ENCODE measurements at places on chromosomes 3 and 15.

- peak; percentile 10 for DNase-seq
Measured at GRCh38 chr15:44537735-44538240, 841 bp downstream of the EIF3J start.

- DNase-seq: no peak
Measured at GRCh38 chr15:88619796-88620195, 1.3 kb upstream of the AEN start.

- DNase-seq: no peak
Measured at GRCh38 chr15:74384881-74385643, 17.6 kb upstream of the CYP11A1 start.

DNA sequence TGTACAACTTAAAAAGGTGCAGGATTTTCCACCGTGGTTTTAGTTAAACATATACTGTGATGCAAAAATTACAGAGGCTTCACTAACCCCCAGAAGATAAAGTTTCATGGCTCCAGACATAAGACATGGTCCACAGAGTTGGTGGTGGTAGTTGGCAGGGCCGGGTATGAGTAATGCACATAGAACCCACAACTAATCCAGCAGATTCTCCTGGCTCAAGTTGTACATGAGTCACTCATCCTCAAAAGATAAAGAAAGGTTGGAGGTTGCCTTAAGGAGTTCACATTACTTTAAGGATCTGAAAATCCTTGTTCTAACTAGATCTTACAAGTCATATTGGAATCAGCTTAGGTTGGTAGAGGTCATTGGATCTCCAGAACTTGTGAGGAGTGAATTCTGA is 98.3 kb upstream of the ZBTB20 start:
- DNase-seq: no peak

- DNase-seq: no peak
Measured at GRCh38 chr3:156769721-156770654, 56.2 kb upstream of the LEKR1 start.

DNA sequence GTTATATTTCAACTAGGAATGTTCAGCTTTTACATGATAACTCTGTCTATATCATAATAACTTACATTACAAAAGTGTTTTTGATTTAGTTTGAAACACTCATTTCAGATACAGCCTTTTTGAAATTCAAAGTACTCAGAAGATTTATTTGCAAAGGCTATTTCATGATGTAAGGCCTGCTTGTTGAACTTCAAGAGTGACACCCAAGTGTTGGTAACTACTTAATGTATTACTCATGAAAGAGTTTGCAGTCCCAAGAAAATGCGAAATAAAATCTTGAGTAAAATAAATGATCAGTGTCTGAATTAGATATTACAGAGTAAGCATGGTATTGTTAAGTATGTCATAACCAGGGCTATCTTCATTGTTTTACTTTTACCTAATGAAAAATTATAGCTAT is 35.3 kb downstream of the ARHGEF26 start:
- no peak for DNase-seq

- DNase-seq: no peak
Measured at GRCh38 chr3:64179249-64179648, 46.0 kb downstream of the PRICKLE2 start.

- no peak for DNase-seq
Measured at GRCh38 chr3:129529436-129530210, 1.2 kb downstream of the RHO start.

- no peak for DNase-seq
Measured at GRCh38 chr15:80418892-80419537, 14.8 kb downstream of the ARNT2 start.

DNA sequence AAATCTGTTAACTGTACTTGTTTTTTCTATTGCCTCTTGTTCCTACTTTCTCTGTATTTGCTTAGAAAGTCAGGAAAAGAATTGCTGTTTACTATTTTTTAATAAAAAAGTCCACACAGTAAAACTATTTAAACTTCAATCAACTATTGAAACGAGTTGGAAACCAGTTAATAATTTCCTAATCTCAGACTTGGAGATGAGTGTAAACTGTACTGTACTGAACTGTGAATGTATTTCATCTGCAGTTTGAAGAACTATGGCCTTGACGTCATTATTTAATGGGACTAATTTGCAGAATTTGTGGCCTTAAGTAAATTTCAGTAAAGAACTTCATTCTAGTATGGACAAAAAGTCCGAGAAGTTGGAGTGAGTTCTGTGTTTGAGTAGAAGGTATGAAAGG is 89.1 kb downstream of the LRRC28 start:
- DNase-seq: no peak

GRCh38 chr3:87615506-87615905 is 339.1 kb upstream of the POU1F1 start:
- DNase-seq: no peak

- DNase-seq: no peak
Measured at GRCh38 chr3:195204360-195205163, 66.4 kb downstream of the XXYLT1 start.

- no peak for DNase-seq
Measured at GRCh38 chr15:67322481-67322880, 67.9 kb downstream of the IQCH start.

- DNase-seq: no peak
Measured at GRCh38 chr3:118987477-118987876, 47.2 kb downstream of the IGSF11 start.

DNA sequence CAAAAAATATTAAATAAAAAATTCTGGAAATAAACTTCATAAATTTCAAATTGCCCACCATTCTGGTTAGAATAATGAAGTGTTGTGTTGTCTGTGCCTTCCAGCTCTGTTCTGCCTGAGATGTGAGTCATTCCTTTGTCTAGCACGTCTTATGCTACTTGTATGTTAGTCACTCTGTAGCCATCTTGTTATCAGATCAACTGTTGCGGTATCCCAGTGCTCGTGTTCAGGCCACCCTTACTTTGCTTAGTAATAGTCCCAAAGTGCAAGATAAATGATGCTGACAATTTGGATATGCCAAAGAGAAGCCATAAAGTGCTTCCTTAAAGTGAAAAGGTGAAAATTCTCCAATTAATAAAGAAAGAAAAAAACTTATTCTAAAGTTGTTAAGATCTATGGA is 527.5 kb downstream of the NAALADL2 start:
- DNase-seq: no peak

DNA sequence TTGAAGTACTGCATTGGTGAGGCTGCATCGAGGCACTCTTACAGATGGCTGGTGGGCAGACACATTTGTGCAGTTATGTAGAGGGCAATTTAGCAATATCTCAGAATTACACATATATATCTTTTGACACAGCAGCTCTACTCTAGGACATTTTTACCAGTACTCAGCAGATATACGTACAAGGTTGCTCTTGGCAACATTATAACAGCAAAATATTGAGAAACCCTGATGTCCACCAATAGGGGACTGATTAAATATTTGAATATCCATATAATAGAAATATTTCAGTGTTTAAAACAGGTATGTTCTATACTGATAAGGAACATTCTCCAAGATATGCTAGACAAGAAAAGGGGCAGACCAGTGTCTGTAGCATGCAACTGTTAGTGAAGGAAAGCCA is 7.9 kb upstream of the FBXO22 start:
- DNase-seq: no peak

- DNase-seq: no peak
Measured at GRCh38 chr3:181879926-181880325, 168.2 kb downstream of the SOX2 start.

DNA sequence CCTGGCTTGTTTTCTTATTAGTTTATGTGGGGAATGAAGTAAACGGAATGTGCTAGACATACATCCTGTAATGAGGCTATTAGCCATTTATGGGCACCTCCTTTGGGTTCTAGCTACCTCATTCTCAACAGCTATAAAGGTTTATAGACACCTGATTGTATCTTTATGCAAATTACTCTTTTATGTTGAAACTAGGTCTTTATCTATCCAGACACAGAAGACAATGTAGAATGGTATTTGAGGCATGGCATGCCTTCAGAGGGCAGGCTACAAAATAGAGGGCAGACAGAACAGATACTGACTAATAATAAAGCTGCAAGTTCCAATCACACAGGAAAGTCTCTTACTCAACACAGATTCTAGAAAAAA is 27.1 kb downstream of the TBC1D2B start:
- DNase-seq: no peak

DNA sequence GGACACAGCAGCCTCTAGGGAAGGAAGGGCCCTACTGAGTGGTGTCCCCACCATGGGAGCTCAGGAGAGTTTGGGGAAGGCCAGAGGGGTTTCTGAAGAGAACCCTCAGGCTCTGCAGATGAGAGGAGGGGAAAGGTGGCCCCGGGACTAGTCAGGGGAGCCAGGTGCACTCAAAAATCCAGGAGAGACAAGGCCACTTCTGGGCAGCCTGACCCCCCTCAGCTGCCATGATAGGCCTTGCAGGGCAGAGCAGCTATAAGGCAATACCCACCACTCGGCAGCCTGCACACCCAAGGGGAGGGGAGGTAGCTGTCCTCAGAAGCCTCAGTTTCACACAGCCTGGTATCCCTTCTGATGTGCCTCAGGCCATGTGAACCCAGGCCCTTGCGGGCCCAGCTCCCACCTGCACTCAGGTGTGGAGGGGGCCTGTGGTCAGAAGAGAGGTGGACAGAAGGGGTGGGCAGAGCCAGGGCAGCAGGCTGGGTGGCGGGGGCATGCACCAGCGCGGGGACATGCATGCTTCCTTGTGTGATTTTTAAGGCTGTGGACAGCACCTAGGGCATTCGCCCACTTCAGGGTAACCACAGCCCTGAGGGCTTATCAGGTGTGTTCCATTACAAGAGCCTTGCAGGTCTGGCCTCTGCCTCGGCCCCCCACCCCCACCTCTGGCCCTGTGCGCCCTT is 34.6 kb downstream of the SRPRB start:
- DNase-seq: no peak

GRCh38 chr3:190865828-190866227 is 3.3 kb upstream of the GMNC start:
- DNase-seq: no peak

GRCh38 chr3:8886546-8886945 is 76.7 kb downstream of the RAD18 start:
- DNase-seq: no peak

- DNase-seq: no peak
Measured at GRCh38 chr3:127666676-127667075, 6.1 kb upstream of the ABTB1 start.

DNA sequence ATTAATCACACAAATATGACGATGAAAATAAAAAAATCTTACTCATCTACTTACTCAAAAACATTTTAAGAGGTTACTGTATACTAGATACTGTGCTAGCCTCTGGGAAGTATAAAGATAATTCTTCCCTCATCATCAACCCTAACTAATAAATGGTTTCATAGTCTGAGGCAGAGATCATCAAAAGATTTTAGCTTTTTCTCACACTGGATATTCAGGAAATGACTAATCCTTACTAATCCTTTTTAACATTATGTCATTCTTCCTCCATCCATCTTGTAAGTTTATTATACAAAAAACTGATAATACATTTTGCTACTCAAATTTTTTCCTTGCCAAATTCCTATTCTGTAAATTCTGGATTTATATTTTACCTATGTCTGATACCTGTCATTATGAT is 29.7 kb downstream of the ACAD11 start:
- no peak for DNase-seq

GRCh38 chr3:81485444-81485865 is 276.0 kb downstream of the GBE1 start:
- no peak for DNase-seq

GRCh38 chr3:123439806-123440580 is 8.9 kb downstream of the ADCY5 start:
- no peak for DNase-seq

DNA sequence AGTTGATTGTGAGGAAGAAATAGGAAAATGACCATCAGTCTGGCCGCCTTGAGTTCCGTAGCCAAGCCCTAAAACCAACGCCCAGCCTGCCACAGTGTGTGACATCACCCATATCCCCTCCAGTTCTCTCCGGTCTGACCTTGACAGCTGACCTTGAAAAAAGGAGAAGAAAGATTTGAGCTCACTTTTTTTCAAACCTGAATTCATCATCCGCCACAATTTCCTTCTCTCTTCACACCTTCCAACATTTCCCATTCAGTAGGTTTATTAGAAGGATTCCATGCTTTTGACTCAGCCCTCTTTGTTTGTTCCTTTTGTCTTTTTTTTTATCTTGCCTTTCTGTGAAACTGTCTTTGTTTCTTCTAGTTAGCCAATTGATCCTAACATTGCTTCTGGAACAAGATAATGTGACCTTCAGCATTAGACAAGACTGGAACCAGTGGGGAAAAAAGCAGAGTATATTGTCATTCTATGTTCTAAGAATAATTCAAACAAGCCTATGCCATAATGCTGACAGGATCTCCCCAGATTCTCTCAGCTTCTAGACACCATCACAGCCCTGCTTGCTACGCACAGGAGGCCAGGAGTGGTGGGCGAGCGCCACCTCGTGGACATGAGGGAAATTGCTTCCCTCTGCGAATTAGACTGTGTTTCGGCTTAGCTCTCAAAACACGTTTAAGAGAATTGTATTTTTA is 283.1 kb downstream of the FGF12 start:
- peak; percentile 2 for DNase-seq

GRCh38 chr3:67305922-67306321 is 307.8 kb downstream of the KBTBD8 start:
- DNase-seq: no peak

GRCh38 chr3:45984331-45985312 is 11.0 kb downstream of the FYCO1 start:
- DNase-seq: no peak

GRCh38 chr3:149466192-149466591 is 8.3 kb upstream of the TM4SF4 start:
- no peak for DNase-seq

DNA sequence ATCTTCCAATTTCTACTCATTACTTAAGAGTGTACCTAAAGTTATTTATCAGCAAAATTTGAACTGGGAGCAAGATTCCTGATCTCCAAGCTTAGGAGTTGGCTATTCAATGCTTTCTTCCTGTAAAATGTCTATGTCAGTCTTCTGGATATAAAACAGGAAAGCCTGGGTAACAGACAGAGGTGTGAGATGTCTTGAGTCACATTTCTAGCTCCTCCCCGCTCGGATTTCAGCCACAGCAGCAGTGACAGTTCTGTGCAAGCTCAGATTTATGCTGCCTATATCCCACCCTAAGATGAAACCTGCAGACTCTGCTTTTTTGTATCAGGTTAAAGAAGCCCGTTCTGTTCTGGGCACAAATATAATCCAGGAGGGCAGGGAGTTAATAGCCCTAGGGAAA is 2.1 kb upstream of the ARMC8 start:
- no peak for DNase-seq

- DNase-seq: no peak
Measured at GRCh38 chr15:86059851-86060250, 19.8 kb upstream of the AGBL1 start.

DNA sequence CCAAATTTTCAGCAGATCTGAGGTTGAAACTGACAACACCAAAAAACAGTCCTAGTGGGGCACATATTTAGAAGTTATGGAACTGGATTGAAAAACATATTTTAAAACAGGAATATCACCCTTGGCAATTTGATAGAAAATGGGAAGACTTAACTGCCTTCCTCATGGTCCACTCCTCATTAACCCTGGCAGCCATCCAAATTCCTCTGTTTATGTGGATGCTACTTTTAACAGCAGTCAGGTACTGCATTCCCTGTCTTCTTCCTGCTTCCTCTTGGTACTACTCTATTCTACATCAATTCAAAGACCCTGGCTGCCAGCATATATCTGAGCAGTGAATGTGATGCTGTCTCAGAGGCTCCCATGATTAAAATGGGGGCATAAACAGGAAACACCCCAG is 54.3 kb downstream of the PDE8A start:
- DNase-seq: no peak

- no peak for DNase-seq
Measured at GRCh38 chr3:194779729-194780224, 94.1 kb downstream of the FAM43A start.

All from activated T-cell treated with anti-CD3 and anti-CD28 coated beads for 4 hours (primary cell).